ENCODE measurements at places on chromosomes 12 and 14.
A peak's percentile ranks its signal among the peaks of the same experiment; 100 is the strongest.

DNA sequence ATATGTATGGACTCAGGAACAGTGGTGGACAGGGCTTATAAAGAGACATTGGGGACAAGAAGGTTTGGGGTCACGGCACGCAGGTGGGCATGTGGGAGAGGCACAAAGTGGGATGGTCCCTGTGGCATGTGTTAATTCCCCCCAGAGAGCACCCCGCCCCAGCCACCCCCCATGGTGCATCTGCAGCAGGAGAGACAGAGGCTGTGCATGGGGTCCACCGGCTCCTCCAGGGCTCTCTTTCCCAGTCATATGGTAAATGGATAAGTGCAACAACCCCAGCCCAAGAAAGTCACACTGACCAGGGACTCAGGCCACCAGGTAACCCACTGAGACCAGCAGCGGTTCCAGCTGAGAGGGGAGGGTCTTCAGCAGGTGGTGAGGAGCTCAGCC lies 242.1 kb downstream of the BCL11B start:
- DNase-seq = no peak

GRCh38 chr14:37019488-37019887 lies 152.9 kb downstream of the SLC25A21 start:
- no peak for DNase-seq

DNA sequence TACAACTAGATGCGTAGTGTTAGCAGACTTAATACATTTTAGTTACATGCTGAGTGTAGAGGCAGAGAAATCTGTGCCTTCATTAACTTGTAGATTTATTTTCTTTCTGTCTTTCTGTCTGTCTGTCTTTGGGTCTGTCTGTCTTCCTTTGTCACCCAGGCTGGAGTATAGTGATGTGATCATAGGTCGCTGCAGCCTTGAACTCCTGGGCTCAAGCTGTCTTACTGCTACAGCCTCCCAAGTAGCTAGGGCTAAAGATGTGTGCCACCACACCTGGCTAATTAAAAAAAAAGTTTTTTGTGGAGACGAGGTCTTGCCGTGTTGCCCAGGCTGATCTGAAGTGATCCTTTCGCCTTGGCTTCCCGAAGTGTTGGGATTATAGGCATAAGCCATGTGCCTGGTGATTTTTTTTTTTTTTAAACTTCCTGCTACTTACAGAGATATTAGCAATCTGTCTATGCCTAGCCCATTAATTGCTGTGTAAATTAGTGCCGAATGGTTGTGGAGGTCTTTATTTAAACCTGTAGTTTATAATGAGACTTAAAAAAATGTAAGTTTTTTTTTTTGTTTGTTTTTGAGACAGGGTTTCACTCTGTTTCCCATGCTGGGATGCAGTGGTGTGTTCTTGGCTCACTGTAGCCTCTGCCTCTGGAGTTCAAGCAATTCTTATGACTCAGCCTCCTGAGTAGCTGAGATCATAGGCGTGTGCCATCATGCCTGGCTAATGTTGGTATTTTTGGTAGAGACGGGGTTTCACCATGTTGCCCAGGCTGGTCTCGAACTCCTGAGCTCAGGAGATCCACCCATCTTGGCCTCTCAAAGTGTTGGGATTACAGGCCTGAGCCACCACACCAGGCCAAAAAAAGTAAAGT lies 22.8 kb downstream of the ERC1 start:
- no peak for DNase-seq

DNA sequence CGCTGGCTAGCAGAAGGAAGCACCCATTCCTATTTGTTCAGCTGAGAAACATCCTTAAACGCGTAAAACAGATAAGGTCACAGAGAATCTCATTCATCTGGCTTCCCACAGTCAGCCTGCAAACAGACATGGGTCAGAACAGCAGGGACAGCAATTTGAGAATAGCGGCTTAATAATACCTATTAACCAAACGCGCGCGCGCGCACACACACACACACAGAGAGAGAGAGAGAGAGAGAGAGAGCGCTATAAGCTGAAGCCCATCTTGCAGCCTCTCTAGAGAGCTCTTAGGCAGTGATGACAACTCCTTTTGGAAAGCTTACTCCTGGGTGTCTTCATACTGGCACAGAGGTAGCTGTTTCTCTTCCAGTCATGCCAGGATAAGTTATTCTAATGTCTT lies 26.4 kb downstream of the TMEM132D start:
- DNase-seq = peak; percentile 89

DNA sequence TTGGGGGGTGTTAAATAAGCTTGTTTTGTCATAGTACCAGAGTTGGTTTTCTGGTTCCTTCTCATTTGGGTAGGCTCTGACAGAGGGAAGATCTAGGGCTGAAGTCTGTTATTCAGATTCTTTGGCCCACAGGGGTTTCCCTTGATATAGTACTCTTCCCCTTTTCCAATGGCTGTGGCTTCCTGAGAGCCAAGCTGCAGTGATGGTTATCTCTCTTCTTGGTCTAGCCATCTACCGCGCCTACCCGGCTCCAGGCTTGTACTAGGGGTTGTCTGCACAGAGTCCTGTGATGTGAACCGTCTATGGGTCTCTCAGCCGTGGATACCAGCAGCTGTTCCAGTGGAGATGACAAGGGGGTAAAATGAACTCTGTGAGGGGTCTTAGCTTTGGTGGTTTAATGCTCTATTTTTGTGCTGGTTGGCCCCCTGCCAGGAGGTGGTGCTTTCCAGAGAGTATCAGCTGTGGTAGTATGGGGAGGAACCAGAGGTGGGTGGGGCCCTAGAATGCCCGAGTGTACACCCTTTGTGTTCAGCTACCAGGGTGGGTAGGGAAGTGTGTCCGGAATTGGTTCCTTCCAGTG lies 209.7 kb downstream of the GPHN start:
- DNase-seq = no peak

GRCh38 chr14:33954016-33954598 lies 3.2 kb upstream of the EGLN3 start:
- DNase-seq = no peak

GRCh38 chr12:19005257-19005801 lies 124.2 kb upstream of the PLEKHA5 start:
- DNase-seq = no peak

GRCh38 chr12:89236237-89236636 lies 116.1 kb downstream of the DUSP6 start:
- no peak for DNase-seq

- no peak for DNase-seq
Observed at GRCh38 chr12:9717070-9717925, 15.6 kb downstream of the CLECL1 start.

DNA sequence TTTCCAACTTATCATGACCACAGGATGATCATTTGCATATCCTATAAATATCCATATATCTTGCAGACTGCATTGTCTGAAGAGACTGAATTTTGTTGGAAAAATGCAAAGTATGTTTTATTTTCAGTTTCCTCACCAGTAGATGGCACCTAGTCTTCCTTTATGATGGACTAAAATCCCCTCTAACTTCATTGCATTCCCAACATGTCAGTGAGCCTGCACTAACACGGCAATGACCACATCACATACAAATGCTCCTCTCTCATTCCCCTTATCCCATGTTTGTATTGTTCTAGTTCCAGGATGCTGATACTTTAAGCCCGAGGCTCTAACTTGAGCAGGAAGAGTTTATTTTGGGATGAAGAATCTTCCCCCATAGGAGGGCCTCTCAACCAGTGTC lies 24.7 kb upstream of the MYBPC1 start:
- no peak for DNase-seq

DNA sequence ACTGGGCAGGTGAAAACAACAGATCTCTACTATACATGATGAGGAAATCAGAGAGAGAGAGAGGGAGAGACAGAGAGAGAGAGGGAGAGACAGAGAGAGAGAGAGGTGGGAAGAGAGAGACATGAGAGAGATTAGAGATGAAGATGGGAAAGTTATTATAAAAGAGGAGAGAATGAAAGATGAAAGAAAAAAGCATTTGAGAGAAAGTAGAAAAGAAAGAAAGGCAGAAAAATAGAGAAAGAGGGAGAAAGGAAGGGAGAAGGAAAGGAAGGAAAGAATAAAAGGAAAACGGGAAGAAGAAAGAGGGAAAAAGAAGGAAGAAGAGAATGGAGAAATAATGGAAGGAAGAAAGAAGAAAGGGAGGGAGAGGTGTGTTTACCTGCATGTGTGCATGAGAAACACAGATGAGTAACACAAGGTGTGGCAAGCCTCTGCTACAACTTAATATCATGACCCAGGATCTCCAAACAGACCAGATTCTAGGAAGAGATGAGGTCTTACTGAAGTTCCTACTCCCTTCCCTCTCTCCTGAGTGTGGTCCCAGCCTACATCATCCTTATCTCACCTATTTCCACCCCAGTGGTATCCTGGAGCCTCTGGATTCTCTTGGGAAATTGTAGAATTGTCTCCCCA lies 176.3 kb downstream of the C12orf75 start:
- no peak for DNase-seq

DNA sequence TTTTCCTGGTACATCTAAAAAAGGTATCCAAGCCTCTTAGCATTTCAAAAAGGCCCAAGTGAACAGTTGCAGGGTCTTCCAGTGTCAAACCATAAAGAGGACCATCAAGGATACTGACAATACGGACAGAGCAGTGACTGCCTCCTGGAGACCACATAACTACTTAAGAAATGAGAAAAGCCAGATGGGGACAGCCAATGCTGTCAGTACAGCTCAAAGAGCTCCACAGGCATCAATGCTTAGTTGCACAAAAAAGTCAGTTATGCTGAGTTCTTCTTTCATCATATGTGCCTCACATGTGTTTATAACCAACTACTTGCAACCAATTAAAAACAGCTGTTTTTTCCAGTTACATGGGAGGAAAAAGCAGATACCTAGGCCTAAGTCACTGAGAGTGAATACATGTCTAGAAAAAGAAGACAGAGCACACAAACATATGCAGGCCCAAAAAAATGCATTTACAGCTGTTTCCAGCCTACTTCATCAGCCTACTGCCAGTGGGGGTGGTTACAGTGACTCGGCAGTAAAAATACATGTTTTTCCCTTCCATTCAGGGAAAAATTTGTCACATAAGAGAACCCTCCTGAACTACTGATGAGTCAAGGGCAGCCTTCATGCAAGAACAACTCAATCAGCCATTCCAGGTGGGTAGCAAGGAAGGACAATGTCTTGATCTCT lies 84.0 kb downstream of the DCAF5 start:
- DNase-seq = no peak

DNA sequence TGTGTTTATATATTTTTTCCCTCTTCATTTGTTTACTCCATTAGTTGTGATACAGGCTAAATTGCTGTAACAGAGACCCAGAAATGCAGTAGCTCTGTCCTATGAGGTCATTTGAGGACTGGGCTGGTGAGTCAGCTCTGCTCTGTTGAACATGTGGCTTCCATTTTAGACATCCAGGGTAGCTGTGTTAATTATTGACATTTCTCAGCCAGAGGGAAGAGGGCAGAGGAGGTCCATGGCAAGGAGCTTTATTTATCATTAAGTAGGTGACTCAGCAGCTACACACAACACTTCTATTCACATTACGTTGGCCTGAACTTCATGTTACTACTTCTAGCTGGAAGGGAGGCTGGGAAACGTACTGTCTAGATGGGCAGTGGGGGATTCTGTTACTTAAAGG lies 85.4 kb downstream of the PTCSC3 start:
- peak; percentile 25 for DNase-seq

DNA sequence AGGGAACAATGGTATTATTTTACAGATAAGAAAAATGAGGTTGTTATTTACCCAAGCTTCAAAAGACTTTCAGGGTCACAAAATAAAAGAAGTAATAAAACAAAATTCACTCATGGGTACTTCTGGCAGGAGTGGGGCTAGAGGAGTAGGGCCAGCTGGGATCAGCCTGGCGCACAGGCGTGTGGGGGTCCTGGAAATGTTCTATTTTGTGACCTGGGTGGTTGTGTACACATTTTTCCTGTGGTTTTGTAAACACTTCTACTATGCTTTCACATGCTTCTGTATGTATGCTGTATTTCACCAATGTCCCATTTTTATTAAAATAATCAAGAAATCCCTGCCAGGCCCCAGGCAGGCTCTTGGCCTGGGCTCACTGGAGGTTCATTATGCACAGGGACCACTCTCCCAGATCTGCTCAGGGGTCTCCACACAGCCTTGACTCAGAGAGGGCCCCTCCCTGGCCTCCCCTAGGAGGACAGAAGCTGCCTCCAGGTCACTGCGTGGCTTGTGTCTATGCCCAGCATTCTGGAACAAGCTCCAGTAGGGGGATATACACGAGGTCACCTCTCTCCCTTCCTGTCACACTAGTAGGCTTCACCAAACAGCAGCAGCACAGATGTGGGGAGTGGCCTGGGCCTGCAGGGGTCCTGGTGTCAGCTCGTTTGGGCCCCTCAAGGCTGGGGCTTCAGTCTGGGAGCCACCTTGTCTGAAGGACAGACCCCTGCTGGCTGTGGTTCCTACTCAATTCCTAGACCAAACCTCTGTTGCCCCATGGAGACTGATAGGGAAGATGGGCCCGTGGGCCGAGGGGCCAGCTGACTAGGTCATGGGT lies 37.8 kb downstream of the ANAPC7 start:
- DNase-seq = no peak

- no peak for DNase-seq
Observed at GRCh38 chr14:105711841-105712460, 185.6 kb downstream of the TMEM121 start.

GRCh38 chr12:77833329-77833728 lies 2.6 kb downstream of the NAV3 start:
- no peak for DNase-seq

DNA sequence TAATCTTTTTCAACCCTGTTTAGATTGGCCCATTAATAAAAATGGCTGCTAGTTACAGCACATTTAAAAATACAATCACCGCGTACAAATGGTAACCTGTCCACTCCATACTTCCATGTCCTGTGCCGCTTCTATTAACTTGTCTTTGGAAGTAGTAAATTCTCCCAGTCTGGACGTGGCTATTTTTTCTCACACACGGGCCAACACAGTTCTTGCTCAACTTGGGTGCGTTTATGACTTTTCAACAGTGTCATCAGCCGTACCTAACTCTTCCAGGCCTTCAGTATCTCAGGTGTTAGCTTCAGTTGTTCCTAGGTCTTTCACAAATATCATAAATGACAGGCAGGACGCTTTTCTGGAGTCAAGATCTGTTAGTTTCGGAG lies 475 bp upstream of the PCNX1 start:
- DNase-seq = peak; percentile 29

DNA sequence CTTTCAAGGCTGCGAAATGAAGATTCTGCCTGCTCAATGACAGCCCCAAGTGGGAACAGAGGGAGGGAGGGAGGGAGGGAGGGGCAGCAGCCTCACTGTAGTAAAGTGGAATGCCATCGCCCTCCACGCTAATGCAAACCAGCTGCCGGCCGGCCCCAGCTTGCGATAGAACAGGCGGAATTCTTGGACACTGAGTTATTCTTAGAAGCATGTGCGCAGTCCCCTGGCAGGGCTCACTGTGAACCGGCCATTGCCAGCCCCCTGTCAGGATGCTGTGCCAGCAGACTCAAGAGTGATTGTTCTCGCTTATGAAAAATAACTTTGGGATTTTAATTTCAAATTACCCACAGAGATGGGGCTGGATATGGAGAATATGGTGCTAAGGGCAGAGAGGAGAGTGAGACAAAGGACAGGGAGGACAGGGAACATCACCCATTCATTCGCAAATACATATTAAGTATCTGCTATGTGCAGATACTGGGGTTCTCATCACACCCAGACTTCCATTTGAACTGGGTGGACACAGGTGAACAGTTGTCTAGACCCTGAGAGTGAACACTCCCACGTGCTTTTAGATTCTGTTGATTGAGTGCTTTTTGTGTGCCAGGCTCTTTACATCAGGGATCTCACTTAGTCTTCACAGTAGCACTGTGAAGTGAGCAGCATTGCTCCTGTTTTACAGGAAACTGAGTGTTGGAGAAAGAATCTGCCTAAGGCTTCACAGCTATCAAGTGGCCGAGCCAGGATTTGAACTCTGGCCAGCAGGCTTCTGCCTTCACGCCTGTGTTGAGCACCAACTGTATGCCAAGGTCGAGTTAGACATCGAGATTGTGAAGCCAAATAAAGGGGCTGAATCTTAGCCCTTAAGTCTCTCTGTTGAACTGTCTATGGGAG lies 192.9 kb downstream of the C12orf75 start:
- no peak for DNase-seq

GRCh38 chr14:55373784-55374705 lies 37.6 kb downstream of the ATG14 start:
- no peak for DNase-seq

Measured in NCI-H146 (cell line).